ENCODE measurements at places on chromosomes 7 and 10.

DNA sequence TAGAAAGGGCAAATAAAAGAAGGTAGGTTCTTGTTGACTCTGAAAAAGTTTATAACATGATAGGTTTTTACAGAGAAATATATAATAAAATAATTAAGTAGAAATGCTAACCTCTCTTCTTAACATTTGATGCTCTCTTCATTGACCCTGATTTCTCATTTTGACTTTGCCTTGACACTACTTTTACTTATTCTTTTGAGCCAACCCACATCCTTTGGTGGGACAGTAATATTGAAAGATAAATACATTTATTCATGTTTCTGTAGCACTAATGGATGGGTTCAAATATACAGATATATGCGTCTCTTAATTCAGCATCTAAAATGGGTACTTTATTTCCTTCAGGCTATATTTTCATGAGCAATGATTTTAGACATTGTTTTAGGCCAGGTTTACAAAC, 34.4 kb downstream of the DDC start:
- no peak for DNase-seq

GRCh38 chr7:11185179-11185815, 211.6 kb downstream of the PHF14 start:
- no peak for DNase-seq

DNA sequence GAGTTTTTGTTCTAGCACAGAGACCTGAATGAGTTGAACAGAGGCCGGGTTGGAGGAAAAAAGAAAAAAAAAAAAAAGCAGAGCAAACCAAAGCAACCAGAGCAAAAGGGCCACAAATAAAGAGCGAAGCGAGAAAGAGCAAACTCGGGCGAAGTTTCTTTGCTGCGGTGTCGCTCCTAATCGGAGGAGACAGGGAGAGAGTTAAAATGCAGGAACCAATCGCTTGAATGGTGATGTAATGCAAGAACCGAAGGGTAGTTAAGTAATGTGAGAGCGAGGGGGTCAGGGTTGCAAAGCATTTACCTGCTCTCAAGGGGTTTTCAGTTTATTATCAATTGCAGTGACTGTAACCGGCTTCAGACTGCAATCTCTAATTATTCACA, 271.7 kb downstream of the TRIL start:
- peak; percentile 81 for DNase-seq

- DNase-seq = no peak
Measured at GRCh38 chr7:85175217-85175616, 11.6 kb downstream of the SEMA3D start.

DNA sequence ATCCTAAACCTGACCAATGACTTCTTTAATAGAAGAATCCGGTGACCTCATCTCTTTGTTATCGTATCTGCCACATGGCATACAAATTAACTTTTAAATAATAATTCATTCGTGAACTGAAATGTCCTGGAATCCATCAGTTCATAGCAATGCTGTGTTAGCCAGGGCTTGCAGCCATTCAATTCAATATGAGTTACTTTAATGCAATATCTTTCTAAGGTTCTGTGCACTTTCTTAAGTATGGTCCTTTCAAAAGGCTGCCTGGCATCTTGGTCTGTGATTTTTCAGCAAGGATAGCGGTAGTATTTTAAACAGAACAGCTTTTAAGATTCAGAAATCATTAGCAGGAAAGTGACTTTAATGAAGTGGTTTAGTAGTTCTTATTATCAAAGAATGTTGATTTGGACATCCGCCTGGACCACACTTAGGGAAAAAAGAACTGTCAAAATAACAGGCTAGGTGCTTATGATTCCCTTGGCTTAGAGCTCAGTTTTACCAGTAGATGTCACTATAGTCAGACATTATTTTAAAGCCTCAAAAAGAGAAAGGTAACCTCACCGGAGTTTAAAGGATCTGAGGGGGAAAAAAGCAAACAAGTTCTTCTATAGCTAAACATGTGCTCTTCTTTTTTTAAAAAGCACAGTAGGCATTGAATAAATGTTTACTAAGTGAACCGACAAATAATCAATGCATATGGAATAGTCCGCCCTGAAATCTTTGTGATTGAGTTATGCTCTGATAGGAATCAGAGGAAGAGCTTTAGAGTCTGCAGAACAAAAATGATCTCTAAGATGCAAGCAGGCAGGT, 22.7 kb downstream of the SLC35G1 start:
- peak; percentile 57 for DNase-seq
